Stimulated activated CD8-positive, alpha-beta memory T cell treated with anti-CD3 and anti-CD28 coated beads, Interleukin-4, amount 100 ng/mL, for 4 hours (primary cell): ENCODE measurements at places on chromosomes 2 and 18.

DNA sequence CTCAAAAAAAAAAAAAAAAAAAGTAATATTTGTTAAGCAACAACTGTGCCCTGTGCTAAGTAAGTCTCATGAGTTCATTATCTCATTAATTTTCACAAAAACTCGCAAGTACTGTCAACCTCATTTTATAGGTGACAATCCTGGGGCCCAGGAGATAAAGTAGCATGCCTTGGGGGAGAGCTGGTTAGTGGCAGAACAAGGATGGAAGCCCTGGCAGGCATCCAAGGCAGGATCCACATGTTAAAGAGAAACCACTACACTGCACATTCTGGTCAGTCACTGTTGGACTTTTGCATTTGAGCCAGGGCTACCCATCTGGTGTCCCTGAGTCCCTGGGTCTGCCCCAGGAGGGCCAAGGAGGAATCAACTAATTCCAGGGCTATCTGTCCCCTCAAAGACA is 54.6 kb downstream of the ZFP36L2 start:
- DNase-seq: no peak

GRCh38 chr2:203959672-203960071 is 23.1 kb downstream of the ICOS start:
- no peak for DNase-seq

DNA sequence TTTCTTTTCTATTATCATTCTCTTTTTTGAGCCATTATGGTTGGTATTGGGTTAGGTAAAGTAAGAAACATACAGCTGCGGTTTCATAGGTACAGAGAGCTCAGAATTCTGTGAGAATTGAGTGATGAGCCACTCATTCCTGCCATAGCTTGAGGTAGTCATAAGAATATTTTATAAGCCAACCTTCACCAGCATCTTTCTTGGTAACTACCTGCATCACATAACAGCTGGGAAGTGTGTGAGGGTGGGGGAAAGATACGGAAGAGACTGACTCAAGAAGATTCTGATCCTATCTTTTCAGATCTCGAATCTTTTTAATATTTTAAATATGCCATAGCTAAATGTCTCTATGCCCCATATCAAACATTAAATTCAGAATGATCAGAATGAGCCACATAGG is 313.8 kb upstream of the DDX18 start:
- DNase-seq: no peak

GRCh38 chr18:36352384-36352783 is 54.9 kb downstream of the FHOD3 start:
- no peak for DNase-seq
